Naive thymus-derived CD8-positive, alpha-beta T cell (primary cell): ENCODE measurements at places on chromosomes 5 and 9. TPM values are rescaled to one million over a fixed set of nuclear protein-coding genes. Genes with fewer than 3 reads are reported as not detected.

- no peak for DNase-seq
Measured at GRCh38 chr5:37842048-37842447, 2.2 kb upstream of the GDNF start.

- DNase-seq = no peak
Measured at GRCh38 chr5:2746561-2747032, 4.9 kb downstream of the IRX2 start.

- DNase-seq = no peak
Measured at GRCh38 chr9:13992138-13993088, 321.5 kb downstream of the NFIB start.

- DNase-seq = no peak
Measured at GRCh38 chr5:66724349-66725139, 128.4 kb downstream of the MAST4 start.

DNA sequence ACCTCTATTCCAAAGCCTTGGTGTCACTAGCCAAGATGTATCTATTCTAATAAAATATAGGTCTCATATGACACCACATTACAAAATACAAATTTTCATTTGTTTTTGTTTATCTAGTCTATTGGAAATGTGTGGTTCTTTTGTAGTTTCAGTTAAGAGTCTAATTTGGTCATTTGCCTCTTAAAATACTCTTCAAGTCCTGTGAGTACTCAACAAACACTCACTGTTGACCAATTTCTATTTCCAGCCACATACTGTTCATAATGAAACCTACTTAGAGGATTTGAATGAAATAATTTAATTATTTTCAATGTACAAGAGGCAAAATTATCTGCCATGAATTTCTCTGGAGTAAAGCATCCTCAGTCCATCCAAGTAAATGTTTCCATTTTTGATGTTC lies 40.6 kb downstream of the SLC1A3 start:
- DNase-seq = no peak

DNA sequence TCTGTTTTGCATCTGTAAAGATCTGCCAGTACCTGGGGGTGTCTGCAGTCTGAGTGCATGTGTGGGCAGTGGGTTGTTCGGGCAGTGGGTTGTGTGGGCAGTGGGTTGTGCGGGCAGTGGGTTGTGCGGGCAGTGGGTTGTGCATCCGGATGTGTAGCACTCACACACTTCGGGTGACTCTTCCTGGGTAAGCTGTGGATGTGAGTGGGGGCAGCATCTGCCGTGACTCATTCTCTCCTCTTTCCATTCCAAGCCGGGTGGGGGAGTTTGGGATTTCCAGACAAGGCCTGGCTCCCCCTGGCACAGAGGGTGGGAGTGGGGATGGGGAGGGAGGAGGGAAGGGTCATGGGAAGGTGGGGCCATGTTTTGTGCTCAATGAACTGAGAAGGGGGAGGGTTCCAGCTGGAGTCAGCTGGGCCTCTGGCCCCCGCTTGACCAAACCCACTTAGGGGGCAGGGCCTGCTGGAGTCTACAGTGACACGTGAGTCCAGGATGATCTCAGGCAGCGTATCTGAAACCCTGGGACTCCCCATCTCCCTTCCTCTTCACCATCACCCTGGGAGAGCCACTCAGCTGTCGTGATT lies 8.3 kb downstream of the CRB2 start:
- DNase-seq = no peak

GRCh38 chr5:56329652-56330051 lies 96.5 kb upstream of the ANKRD55 start:
- no peak for DNase-seq

GRCh38 chr5:164352695-164353094 lies 847.3 kb downstream of the MAT2B start:
- no peak for DNase-seq

GRCh38 chr9:71678999-71679398 lies 89.3 kb downstream of the CEMIP2 start:
- DNase-seq = no peak

- no peak for DNase-seq
Measured at GRCh38 chr5:107857785-107858184, 187.0 kb upstream of the EFNA5 start.

SEC24A gene
- 16.2 TPM for total RNA-seq

CCL27 gene
- total RNA-seq = not detected

MYMK gene
- not detected for total RNA-seq

GRIN1 gene
- total RNA-seq = not detected

PTPRD gene
- not detected for total RNA-seq
